ENCODE measurements at places on chromosomes 1 and 21.

DNA sequence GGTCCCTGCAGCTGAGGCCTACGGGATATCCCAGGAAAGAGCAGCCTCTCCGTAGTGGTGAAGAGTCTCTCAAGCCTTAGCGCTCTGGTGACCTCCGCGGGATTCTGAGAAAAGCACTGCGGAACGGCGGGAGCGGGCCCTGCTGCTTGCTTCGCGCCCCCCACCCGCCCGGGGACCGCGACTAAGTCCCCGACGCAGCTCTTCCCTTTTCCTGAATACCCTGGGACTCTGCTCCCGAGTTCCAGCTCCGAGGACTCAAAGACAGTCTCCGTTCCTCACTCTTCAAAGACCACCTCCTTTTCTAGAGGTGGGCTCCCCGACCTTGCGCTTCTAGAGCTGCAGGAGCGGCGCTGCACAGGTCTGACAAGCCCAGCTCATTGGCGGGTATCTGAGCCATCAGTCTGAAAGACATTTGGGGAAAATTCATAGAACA, 3.6 kb upstream of the PRRX1 start:
- no peak for DNase-seq

DNA sequence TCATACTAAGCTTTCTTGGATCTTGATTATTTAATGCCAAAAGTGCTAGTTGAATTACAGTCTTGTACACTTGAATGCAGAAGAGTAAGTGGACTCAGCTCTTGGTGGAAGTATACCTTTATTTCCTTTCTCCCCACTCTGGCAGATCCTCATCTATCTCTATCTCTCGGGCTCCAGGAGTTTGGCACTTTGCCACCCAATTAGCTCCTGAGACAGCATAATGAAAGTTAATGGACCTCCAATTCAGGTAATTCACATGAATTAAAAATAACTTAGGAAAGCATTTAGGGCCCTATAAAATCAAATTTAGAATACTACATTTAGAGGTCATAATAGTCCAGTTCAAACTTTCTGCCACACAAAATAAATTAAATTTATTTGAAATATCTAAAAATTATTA, 67.4 kb downstream of the OLFM3 start:
- DNase-seq = no peak

DNA sequence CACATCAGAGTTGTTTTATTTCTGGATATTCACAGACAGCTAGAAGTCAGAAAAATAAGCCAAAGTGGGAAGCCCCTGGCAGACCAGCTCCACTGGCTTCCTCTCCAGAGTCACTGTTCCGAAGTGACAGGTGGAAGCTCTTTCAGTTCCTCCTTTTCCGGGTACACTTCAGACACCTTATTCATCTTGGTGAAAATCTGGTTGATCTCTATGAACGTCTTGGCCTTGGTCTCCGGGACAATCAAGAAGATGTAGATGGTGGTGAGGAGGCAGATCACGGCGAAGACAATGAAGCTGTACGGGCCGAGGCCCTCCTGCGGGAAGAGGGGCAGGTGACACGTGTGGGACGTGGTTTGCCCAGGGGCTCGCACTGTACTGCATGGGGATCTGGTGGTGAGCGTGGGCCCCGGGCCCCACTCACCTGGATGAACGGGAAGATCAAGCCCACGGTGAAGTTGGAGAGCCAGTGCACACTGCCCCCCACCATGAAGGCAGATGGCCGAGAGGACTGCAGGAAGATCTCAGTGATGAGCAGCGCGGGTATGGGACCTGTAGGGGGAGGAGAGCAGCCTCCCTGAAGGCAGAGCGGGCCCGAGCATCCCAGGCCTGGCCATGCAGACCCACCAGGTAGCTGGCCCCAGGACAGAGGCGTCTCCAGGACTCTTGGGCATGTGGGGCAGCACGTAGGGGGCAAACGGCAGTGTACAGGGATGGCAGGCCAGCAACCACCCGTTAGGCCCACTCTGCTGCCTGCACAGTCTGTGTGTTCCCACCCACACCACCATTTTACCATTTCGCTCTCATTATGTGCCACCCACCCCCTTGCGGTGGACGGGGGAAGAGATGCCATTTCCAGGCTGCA, 11.5 kb upstream of the SLC2A7 start:
- no peak for DNase-seq

GRCh38 chr1:185600641-185601040, 133.6 kb upstream of the HMCN1 start:
- DNase-seq = no peak

GRCh38 chr1:162305969-162306368, 70.7 kb downstream of the SPATA46 start:
- no peak for DNase-seq

DNA sequence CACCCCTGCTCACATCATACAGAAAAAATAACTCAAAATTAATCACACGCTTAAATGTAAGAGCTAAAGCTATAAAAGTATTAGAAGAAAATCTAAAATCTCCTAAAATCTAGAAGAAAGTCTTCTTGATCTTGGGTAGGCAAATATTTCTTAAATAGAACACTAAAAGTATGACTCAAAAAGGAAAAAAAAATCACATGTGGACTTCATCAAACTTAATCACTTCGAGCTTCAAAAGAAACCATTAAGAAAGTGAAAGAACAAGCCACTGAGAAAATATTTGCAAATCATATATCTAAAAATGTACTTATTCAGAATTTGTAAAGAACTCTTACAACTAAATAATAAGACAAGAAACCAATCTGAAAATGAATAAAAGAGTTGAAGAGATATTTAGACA, 32.7 kb downstream of the LRRC52 start:
- no peak for DNase-seq

GRCh38 chr1:119003413-119004128, 15.4 kb upstream of the TBX15 start:
- DNase-seq = no peak

GRCh38 chr1:209439828-209440227, 143.7 kb upstream of the CAMK1G start:
- no peak for DNase-seq

DNA sequence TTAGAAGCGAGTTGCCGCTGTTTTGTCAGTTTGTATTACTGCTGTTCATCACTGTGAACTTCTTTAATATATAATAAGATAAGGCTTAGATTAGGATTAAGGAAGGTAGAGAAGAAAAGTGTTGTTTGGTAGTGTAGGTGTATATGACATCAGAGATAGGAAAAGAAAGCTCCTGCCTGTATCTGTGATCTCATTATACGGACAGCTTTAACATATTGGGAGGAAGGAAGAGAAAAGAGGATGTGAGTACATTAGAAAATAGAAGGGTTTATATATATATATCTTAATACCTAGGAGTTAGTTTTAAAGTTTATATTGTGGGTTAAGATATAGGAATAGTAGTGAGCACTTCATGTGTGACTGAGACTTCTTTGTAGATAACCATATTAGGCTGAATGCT, 71.0 kb downstream of the RALGPS2 start:
- no peak for DNase-seq
